Amniotic epithelial cell (primary cell): ENCODE measurements at places on chromosomes 11 and 22.

GRCh38 chr22:25669253-25670069, 72.5 kb upstream of the MYO18B start:
- no peak for DNase-seq

- DNase-seq, result no peak
Measured at GRCh38 chr11:34558211-34558610, 44.6 kb upstream of the ELF5 start.

GRCh38 chr11:2201542-2201941, 29.9 kb upstream of the TH start:
- DNase-seq, result no peak

DNA sequence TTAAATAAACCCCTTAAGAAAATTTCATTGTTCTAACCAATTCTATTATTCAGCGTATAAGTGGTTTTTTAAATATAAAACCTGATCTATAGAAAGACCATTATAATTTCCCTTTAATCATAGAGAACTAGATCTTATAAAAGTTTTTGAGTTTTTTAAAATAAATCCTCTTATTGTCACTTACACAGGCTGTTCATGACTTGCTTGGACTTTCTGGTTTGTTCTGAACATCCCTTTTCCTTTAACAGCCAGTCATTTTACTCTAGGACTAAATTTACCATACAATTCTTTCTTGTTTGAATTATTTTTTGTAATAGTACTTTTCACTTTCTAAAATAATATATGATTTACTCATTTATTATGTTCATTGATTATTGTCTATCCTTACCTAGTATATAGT, 4.7 kb downstream of the NXPE2 start:
- DNase-seq, result no peak

- DNase-seq, result no peak
Measured at GRCh38 chr11:17388609-17389210, at the start of gene KCNJ11. TSS of gene KCNJ11 (minus strand) at chr11:17388659. CDS start at chr11:17388091, 568 bp downstream.

GRCh38 chr11:95337175-95337957, 106.4 kb upstream of the SESN3 start:
- peak; percentile 15 for DNase-seq

DNA sequence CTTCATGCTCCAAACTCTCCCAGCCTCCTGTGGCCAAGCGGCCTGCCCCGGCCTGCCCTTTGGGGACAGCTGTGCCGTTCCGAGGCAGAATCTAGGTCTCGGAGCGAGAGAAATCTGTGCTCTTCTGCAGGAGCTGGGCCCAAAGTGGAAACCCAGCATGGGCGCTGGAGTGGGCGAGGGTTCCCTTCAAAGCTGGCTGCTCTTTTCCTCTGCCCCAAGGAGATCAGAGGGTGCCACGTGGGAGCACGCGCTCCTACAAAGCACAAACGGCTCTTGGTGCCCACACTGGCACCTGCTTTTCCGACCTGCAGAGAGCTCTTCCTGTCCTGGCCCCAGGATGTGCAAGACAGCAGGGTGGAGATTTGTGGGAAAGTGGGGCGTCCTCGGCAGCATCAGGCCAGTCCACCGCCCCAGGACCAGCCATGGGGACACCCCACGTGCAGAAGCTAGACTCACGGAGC, 6.9 kb downstream of the OSBPL5 start:
- DNase-seq, result no peak

DNA sequence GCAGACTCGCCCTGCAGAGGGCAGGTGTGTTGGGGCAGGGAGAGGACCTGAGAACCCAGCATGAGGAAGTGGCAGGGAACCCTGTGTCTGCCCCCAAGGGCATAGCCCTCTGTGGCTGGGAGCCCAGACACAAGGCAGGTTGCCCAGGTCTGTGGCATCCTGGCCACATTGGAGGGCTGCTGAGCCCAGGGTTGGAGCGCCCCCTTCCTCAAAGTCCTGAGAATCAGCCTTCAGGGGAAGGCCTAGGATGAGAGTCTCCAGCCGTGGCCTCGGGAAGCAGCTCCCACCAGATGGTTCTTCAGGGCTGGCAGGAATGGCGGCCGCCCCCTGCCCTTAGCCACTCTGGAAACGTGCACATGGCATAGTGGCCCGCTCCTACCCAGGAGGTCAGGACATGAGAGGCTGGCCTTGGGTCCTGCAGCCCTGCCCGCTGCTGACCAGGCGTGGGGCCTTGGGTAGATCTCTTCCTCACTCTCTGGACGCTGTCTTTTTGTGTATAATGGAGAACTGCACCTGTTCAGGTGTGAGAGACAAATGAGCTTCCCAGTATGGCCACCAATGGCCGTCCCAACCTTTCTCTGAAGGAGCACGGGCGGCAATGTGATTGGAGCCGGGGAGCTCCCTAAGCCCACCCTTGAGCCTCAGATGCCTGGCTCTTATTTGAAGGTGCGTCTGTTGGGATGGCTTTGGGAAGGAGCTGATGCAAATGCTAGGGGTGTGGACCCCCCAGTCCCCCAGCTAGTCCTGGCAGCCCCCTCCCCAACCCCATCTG, 4.6 kb upstream of the CDC42BPG start:
- no peak for DNase-seq

GRCh38 chr11:17528906-17529843, 15.0 kb downstream of the USH1C start:
- DNase-seq, result no peak

GRCh38 chr11:90911192-90911591, 688.3 kb upstream of the CHORDC1 start:
- no peak for DNase-seq

GRCh38 chr11:124643605-124644425, 21.2 kb downstream of the TBRG1 start:
- DNase-seq, result peak; percentile 96

- DNase-seq, result peak; percentile 78
Measured at GRCh38 chr11:88531831-88532230, 194.3 kb upstream of the CTSC start.

GRCh38 chr11:83557653-83558052, 271.5 kb upstream of the CCDC90B start:
- no peak for DNase-seq

DNA sequence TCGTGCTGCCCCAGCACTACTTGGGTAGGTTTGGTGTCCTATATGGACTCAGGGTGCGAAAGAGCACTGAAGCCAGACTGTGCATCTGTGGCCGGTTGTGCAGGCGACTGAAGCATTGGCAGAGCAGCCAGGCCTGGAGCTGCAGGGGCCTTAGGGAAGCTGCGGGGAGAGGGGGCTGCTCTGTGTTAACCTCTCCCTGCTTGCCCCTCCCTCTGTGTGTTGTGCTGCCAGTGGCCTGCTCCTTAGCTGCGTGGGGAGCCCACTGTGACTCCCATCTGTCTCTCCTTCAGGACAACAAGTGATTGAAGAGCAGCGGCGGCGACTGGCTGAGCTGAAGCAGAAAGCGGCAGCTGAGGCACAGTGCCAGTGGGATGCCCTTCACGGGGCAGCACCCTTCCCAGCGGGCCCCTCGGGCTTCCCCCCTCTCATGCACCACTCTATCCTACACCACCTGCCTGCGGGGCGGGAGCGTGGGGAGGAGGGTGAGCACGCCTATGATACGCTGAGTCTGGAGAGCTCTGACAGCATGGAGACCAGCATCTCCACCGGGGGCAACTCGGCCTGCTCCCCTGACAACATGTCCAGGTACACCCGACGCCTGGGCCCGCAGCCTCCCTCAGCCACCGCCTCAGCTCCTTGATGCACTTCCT, 34.3 kb downstream of the TREH start:
- no peak for DNase-seq

DNA sequence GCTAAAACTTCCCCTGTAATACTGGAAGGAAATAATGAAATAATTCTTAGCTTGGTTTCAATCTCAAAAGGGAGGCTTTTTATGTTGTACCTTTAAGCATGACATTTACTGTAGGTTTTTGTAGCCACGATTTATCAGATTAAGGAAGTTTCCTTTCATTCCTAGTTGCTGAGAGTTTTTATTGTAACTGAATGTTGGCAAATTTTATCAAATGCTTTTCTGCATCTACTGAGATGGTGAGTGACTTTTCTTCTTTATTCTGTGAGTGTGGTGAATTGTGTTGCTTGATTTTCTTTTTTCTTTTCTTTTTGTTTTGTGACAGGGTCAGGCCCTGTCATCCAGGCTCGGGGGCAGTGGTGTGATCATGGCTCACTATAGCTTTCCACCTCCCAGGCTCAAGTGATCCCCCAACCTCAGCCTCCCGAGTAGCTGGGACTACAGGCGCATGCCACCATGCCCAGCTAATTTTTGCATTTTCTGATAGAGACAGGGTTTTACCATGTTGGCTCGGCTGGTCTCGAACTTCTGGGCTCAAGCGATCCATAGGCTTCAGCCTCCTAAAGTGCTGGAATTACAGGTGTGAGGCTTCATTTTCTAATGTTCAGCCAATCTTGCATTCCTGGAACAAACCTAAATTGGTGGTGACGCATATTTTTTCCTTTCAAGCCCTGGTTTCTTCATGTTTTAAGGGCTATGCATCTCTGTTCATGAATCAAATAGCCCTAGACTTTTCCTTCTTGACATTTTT, 26.2 kb downstream of the SUSD2 start:
- peak; percentile 42 for DNase-seq

DNA sequence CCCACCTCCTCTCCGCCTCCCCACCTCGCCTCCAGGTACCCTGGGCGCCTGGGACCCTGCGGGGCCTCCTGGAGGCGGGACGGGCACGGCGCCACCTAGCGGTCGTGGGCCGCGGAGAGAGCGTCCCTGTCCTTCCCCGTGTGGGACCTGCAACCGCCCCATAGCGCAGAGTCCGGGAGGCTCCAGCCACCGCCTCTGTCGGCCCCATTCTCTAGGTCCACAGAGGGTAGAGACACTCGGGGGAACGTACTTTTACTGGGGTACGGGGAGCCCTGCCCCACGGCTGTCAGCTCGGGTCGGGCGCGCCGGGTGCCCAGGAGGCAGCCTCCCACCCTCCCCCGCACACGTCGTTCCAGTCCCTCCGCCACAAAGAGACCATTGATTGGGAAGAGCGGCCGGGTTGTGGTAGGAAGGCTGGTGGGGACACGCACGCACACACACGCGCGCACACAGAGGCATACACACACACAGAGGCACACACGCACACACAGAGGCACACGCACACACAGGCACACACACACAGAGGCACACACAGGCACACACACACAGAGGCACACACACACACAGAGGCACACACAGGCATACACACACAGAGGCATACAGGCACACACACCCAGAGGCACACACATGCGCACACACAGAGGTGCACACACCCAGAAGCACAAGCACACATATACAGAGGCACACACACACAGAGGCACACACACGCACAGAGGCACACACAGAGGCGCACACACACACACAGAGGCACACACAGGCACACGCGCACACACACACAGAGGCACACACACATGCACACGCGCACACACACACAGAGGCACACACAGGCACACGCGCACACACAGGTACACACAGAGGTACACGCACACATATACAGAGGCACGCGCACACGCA, 12.6 kb upstream of the NECTIN1 start:
- no peak for DNase-seq

- DNase-seq, result peak; percentile 39
Measured at GRCh38 chr11:72119198-72119597, 6.7 kb upstream of the ANAPC15 start.

- DNase-seq, result no peak
Measured at GRCh38 chr22:33519071-33519973, 401.0 kb downstream of the LARGE1 start.
